Stimulated activated CD8-positive, alpha-beta memory T cell treated with anti-CD3 and anti-CD28 coated beads, Interleukin-12 subunit alpha, Interleukin-12 subunit beta, amount 100 ng/mL, for 1 hour (primary cell): ENCODE measurements at places on chromosomes 6 and 20.
A peak's percentile ranks its signal among the peaks of the same experiment; 100 is the strongest.

DNA sequence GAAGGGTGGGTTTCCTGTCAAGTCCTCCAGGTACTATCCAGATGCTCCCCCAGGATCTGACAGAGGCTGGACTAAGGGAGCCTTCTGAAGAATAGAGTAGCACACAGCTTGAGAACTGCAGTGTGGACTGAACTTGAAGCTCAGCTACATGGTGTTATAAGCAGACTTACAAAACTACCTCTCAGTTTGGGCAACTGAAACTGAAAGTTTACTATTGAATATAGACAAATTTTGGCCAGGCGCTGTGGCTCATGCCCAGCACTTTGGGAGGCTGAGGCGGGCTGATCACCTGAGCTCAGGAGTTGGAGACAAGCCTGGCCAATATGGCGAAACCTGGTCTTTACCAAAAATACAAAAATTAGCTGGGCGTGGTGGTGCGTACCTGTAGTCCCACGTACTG lies 348.5 kb downstream of the PLCB1 start:
- no peak for DNase-seq

GRCh38 chr6:3026791-3027626 lies 27.3 kb downstream of the NQO2 start:
- peak; percentile 4 for DNase-seq

- no peak for DNase-seq
Observed at GRCh38 chr6:116556065-116556464, 2.5 kb downstream of the CALHM4 start.

DNA sequence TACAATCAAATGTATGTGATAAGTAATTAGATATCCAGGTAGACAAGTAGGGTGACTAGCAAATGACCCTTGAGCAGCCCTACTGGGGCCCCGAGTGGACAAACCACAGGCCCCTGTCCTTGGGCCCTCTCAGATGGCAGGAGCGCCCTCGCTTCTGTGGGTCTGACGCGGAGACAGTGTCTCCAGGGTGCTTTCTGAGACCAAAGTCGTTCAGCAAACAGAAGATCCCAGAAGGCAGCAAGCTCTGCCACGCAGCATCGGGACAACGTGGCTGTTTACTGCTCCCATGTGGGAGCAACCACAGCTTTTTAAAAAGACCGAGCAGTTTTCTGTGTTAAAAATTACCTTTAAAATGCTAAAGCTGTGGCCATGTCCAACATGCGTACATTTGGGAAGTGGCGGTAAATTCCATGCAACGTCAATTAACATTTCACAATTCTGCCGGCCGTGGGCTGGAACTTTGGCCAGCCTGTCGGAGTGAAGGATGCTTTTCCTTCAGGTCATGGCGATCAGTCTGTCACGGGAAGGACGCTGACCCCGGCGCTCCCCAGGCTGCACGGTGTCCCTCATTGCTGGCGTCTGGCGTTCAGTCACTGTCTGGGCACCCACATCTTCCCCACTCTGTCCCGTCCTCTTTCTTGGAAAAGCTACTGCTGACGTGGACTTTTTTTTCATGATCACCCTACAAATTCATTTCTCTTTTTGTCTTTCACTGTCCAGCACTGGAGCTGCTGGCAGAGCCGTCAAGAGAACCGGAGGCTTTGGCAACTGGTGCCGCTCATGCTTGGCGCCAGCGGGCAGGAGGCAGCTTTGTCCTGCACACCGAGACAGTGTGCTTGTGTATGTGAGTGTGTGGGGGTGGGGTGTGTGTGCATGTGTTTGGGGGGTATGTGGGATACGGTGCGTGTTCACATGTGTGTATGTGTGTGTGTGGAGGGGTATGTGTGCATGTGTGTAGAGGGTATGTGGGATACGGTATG lies 293.1 kb downstream of the CDH4 start:
- no peak for DNase-seq

DNA sequence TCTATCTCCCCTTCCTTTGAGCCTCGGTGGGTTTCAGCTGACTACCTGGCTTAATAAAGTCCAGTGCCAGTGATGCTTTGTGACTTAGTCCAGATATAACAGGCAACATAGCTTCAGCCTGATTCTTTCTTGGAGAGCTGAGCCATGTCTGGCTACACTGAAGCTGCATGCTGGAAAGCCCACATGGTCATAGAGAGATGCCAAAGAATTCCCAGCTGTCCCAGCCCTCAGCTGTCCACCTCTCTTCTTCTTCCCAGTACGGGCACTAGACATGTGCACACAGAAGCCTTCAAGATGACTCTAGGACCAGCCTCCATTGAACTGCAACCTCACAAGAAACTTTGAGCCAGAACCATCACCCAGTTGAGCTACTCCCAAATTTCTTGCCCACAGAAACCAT lies 154.1 kb upstream of the MYLIP start:
- no peak for DNase-seq

DNA sequence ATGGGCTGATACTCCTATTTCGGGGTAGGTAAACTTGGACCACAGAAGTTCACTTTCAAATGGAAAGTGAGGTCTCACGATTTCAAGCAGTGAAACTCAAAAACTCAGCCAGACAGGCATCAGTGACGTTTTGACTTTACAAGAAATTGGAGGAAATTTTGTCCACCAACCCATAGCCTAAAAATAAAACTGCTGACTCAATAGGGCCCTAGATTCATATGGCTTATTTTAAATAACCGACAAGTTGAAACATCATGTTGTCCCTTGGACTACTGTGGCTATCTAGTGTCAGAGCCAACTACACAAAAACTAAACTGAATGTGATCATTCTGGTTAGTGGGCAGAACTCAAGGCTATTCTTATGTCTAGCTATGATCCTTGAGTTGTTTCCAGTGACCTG lies 486.3 kb downstream of the GRIK2 start:
- no peak for DNase-seq

DNA sequence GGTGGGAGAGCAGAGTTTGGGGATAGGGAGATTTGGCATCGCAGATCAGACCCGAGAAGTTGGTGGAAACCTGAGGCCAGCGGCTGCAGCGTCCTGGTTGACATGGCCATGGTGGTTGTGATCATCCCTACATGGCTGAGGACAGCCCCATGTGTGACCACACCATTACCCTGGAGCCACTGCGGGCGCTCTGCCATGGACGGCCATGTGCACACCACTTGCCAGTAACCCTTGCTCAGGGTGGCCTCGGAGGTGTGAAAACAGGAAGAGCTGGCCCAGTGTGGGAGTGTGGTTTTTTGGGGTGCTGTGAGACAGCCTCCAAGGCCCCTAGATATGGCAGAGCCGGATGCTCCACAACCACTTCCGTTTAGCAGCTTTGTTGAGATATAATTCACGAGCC lies 64.4 kb downstream of the TMEM242 start:
- peak; percentile 2 for DNase-seq

DNA sequence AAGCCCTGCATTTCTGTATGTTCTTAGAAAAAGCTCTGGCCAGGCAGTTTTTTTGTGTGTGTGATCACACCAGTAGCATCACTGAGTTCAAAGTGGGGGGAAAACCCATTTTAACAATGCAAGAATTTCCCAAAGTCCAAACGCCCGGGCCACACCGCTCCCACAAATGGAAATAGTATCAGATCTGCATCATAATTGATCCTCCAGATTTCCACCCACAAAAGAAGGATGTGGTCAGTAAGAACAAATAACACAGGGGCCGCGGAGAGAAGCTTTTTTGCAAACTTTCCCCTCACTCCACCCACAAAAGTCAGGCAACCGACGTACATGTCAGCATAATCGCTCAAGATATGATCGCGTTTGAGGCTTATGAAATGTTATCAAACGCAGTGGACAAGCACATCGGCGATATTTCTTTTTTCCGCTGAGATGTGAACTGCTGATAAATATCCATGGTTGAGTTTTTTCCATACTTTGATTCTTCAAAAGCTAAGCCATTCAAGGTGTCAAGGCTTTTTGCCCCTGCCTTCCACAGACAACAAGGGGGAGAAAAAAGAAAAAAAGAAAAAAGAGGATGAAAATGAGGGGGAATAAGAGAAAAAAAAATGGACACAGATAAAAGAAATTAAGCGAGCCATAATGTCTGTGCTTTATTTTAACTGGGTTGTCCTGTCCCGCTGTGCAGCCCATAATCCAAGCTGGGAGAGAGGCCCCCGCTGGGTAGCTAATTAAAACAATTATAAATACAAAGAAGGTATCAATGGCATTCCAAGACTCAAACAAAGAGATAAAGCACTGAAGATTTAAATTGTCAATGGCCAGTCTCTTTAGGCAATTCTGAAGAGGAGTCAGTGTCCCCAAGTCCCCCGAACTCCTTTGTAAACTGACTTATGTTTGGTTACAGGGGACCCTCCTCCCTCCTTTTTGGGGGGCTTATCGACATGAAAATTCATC lies 143.5 kb downstream of the ZFP64 start:
- peak; percentile 9 for DNase-seq

DNA sequence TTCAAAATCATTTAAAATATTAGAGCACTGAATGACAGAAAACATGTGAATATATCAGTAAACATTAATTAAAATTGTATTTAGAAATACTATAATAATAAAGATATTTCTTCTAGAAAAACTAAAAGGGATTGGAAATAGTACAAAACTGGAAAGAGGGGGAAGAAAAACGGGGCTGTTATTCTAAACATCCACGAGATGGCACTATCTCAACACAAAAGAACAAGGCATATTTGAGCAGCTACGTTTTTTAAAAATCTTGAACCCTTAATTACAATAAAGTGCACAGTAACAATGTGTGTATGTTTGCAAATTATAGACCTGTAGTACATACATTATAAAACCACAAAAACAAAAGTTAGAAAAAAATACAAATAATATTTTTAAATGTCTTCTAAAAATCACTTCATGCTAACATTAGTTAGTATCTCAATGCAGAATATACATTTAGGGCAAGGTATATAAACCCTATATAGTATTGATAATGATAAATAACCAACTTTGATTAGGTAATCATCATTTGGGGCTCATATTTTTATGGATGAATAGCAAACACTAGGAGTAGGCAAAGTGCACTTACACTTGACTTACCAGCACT lies 42.5 kb upstream of the PNISR start:
- no peak for DNase-seq
